NCI-H187 (cell line): ENCODE measurements at places on chromosomes 3 and 15.

DNA sequence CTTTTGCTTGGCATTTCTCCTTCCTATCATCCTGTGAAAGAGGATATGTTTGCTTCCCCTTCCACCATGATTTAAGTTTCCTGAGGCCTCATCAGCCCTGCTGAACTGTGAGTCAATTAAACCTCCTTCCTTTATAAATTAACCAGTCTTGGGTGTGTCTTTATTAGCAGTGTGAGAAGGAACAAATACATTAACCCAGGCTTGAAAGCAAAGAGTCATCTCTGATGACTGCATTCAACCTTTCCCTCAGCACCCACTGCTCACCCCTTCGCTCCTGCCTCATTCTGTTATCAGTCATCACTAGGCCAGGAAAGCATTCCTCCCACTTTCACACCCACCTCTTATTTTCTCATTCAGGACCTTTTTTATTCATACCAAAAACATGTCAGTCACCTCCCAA lies 59.6 kb upstream of the CASR start:
- no peak for DNase-seq

GRCh38 chr15:82709081-82709420 lies 624 bp downstream of the AP3B2 start:
- no peak for DNase-seq

GRCh38 chr3:66648975-66649374 lies 148.2 kb upstream of the LRIG1 start:
- no peak for DNase-seq

DNA sequence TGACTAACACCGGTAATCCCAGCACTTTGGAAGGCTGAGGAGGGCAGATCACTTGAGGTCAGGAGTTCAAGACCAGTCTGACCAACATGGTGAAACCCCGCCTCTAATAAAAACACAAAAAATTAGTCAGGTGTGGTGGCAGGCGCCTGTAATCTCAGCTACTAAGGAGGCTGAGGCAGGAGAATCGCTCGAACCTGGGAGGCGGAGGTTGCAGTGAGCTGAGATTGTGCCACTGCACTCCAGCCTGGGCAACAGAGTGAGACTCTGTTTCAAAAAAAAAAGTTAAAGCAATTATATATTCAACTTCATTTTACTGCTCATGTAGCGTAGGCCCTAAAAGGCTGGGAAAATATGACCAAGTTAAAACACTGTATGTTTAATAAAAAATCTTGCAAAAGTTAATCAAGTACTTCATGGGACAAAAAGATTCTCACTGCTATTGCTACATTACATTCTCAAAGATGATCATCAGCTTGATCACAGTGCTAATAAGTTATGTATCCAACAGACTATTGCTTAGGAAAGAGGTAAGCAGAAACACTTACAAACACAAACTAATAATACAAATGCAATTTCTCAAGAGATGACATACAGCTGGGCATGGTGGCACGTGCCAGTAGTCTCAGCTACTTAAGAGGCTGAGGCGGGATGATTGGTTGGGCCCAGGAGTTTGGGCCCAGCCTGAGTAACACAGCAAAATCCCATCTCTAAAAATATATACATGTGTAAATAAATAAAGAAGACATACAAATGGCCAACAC lies 2.7 kb downstream of the COPS2 start:
- no peak for DNase-seq

- no peak for DNase-seq
These were observed 253.7 kb downstream of the ZPLD1 start for GRCh38 chr3:102688556-102688930.

DNA sequence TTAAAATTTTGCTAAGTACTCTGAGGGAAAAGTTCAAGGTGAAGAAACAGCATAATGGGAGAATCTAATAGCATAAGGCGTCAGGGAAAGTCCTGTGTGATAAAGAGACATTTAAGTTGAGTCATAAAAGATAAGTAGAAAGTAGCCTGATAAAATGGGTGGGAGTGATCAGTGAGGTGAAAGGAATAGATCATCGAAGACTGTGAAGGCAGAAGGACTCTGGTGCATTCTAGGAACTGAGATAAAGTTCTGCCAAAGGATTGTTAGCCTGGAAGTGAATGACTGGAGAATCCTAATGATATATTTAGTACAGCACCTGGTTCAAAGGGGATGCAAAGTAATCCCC lies 149.9 kb downstream of the CFAP20DC start:
- no peak for DNase-seq

GRCh38 chr3:10939556-10939955 lies 53.0 kb upstream of the SLC6A1 start:
- no peak for DNase-seq
